ENCODE measurements at places on chromosomes 4 and X. TPM values are rescaled to one million over a fixed set of nuclear protein-coding genes. Genes with fewer than 3 reads are reported as not detected.

ATP1B4 gene
- total RNA-seq = not detected

GAGE12J gene
- not detected for total RNA-seq

SSX4 gene
- not detected for total RNA-seq

NAT8L gene
- under 0.01 TPM for total RNA-seq

SLC9B1 gene
- 0.57 TPM for total RNA-seq

AGA gene
- 26.8 TPM for total RNA-seq

VEGFD gene
- total RNA-seq = 0.65 TPM

SPANXN3 gene
- total RNA-seq = not detected

RWDD4 gene
- 13.7 TPM for total RNA-seq

GPAT3 gene
- total RNA-seq = 6.7 TPM

IL2RG gene
- not detected for total RNA-seq

NLGN4X gene
- not detected for total RNA-seq

CPZ gene
- 0.10 TPM for total RNA-seq

CXCL11 gene
- 3.9 TPM for total RNA-seq

GAGE12H gene
- not detected for total RNA-seq

SERPINA7 gene
- total RNA-seq = not detected

C4orf51 gene
- not detected for total RNA-seq

Data from vein endothelial cell (primary cell).